Effector memory CD8-positive, alpha-beta T cell (primary cell): ENCODE measurements at places on chromosomes 13 and 19.

DNA sequence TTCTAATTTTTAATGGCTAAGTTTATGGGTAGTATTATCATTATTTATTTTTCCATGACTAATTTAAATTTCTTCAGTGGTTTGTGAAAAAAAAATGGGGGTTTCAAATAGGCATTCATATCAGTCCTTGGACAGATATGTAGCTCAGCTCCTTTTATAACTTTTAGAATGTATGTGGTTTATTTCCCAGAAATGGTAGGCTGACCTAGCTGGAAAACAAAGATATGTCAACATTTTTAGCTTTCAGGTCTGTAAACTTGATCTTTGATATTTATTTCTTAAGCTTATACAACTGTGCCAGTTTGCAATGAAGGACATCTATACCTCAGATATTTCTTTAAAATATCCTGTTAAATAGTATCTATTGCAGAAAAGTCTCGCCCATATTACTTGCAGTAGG lies 1815.5 kb downstream of the SLITRK5 start:
- DNase-seq = no peak

DNA sequence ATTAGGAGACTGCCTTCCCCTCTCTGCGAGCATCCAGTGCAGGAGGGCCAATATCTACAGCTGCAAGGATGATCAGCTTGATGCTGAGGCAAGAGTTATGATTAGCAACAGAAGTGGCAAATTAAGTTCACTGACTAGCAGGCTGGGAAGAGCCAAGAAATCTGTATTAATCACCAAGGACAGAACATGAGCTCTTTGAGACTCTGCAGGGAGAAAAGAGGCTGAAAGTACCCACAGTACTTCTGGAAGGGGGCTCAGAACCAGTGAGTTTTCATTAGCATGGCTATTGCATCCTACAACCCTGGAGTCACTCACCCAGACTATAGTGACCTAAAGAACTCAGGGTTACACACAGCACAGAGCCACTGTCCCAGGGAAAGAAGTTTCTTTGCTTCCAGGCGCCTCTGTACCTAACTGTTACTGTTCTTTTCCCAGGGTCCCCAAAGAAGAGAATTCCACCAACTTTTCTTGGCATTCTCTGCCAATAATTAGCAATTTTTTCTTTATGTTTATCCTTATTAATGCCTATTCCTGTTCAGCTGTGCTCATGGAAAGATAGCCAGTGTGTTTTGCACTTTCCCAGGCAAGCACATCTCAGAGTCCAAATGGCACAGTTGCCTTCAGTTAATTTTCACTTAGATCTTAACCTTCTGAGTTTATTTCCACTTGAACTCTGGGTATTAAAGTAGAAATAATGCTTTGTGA lies 25.8 kb upstream of the MEDAG start:
- DNase-seq = no peak

GRCh38 chr13:24670961-24671381 lies 9.2 kb upstream of the ATP12A start:
- DNase-seq = no peak

- DNase-seq = no peak
These were observed 114.3 kb downstream of the TEX26 start for GRCh38 chr13:31046711-31047279.

GRCh38 chr19:49712397-49712859 lies 21.5 kb downstream of the CPT1C start:
- no peak for DNase-seq

- DNase-seq = no peak
These were observed 5.1 kb downstream of the CD37 start for GRCh38 chr19:49340069-49340864.

GRCh38 chr19:7820588-7820987 lies 9.4 kb upstream of the EVI5L start:
- no peak for DNase-seq

GRCh38 chr19:56838024-56838908 lies 2.3 kb downstream of the PEG3 start:
- no peak for DNase-seq

DNA sequence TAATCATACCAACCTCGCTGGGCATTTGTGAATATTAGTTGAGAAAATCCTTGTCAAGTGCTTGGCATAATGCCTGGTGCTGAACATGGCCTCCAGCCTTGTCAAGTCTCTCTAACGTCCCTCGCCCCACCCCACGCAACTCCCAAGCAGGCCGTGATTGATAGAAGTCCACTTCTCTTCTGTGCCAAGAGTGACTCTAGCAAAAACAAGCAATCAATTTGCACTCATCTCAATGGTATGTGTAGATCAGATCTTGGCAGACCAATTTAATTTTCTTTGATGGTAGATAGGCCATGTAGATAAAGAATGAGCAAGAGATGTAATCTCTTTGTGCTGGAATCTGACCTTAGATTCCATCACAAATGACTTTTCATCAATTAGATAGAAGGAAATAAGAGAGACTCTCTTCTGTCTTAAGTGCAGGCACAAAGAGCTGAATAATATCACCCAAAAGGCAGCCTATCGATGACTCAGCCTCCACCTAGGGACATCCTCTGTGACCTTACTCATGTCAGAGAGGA lies 31.0 kb upstream of the KATNAL1 start:
- no peak for DNase-seq

DNA sequence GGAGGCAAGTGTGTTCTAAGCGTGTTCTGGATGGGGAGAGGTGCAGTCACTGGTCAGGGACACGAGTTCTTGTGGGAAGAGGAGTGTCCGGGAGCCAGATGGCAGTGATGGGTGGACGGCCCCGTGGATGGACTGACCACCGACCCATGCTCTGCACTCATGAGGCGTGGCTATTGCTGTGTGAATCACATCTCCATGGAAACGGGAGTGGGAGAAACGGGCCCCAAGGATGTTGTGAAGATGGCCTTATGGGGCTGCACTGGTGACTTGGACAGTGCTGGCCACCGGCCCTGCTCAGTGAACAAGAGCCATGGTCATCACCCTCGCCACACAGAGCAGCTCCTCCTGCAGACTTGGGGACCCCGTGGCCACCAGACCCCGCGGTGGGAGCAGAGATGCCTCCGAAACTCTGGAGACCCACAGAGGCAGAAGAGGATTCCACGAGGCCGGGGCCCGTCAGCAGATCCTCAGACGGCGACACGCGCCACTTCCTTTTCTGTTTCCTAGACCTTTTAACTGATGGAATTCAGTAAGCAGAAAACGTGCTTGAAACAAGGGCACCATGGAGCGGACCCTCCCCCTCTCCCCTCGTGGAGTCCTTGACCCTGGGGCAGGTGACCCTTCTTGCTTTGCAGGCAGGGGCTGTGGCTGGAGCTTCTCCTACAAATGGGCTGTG lies 47.5 kb downstream of the GAS6 start:
- no peak for DNase-seq

DNA sequence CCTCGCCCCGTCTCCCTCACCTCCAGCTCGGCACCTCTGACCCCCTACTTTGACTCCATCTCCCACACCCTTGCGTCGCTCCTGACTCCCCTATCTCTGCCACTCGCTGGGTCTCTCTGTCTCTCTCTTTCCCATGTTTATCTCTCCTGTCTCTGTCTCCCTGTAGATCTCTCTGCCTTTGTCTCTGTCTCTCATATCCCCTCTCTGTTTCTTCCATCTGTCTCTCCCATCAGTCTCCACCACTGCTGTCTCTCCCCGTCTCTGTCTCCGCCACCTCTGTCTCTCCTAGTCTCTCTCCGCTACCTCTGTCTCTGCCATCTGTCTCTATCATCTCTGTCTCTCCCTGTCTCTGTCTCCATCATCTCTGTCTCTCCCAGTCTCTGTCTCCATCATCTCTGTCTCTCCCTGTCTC lies 12.4 kb upstream of the BBC3 start:
- no peak for DNase-seq
